Activated naive CD4-positive, alpha-beta T cell (primary cell): ENCODE measurements at places on chromosomes 1 and 21.

GRCh38 chr1:39117899-39118450, 86.5 kb upstream of the MACF1 start:
- no peak for DNase-seq

- DNase-seq = no peak
Observed at GRCh38 chr1:69711190-69711930, 143.6 kb downstream of the LRRC7 start.

- DNase-seq = no peak
Observed at GRCh38 chr1:239719642-239720258, 333.4 kb downstream of the CHRM3 start.

- no peak for DNase-seq
Observed at GRCh38 chr1:161981735-161982506, 41.7 kb downstream of the OLFML2B start.

- no peak for DNase-seq
Observed at GRCh38 chr1:203473281-203473680, 2.3 kb upstream of the PRELP start.

DNA sequence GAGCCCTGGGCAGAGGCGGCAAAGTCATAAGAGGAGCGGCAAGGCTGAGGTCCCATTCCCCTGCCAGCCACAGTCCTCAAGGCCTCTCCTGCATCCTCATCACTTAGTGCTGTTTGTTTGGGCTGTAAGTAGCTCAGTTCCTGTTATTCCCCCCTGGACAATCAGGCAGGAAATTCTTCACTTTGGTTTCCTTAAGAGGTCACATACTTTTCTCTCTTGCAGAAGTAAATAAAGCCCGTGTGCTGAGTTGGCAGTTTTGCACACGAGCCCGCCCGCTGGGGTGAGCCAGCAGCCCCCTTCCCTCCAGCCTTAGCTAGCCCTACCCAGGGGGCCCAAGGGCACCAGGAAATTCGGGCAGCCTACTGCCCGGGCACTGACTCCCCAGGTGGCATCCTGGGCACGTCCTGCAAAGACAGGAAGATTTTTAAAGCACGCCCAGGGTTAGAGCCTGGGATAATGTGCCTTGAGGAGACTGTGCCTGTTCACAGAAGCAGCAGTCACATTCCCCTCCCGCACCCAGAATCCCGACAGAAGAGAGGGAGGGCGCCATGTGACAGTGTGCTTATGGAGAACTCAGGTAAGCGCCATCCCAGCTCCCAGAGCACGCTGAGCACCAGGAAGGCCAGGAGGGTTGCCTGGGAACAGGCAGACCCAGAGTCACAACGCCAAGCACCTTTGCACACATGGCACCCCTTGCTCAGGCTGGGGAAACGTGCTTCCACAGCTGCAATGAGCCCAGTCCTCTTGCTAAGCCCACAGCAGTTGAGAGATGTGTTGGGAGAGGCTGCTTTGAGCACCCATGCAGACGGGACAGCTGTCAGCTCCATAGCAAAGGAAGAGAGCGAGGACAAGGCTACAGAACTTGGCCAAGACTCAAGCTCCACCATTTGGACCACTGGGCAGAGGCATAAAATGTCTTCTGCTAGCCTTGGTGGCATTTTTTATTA, 144.5 kb upstream of the TMEM51 start:
- DNase-seq = no peak

DNA sequence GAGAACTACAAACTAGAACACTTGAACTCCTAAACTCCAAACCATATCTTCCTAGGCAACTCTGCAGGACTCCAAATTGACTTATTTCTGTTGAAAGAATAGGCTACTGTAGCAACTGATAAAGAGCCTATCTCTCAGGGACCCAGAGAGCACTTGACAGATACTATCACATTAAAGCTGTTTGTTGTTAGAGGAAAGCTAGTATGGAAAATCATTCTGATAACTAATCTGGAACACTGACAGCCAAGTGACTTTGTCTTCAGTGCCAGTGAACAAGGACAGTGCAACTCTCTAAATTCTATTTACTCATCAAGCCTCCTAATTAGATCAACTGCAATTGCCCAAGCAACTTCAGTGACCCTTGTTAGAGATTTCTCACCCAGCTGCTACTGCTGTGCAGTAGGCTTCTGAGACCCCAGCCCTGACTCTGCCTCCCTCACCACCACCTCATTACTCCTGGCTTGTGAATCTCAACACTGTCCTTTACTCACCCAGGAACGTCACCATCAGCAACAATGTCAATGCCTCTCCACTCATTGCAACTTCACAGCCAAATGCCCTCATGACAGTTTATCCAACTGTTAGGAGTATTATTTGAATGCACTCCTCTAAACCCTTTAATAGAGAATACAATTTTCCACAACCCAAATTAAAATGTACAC, 7.4 kb upstream of the RGS13 start:
- DNase-seq = no peak

- no peak for DNase-seq
Observed at GRCh38 chr1:192565946-192566345, 9.6 kb upstream of the RGS1 start.

DNA sequence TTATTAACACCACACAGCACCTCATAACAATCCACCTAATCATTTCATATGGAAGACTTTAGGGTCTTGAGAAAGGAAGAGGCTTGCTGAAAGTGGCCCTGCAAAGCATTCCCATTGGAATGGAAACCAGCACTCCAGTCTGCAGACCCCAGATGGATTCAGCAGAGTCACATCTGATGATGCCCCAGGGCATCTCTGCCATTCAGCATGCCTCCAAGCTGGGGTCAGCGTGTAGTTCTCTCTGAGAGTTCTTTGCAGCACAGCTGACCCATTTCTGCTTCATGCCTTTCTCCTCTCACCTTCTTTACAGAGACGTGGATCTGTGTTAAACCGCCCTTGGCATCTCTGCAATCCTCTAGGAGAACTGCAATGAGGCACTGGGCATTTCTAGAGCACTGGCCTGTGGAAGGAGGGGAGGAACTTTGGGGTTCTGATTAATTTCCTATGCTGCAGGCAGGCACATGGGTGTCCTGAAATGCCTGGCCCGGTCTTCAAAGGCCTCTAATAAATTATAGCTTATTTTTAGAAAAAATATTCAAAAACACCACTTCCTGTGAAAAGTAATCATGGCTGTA, 2.6 kb upstream of the LUZP1 start:
- no peak for DNase-seq

- no peak for DNase-seq
Observed at GRCh38 chr1:204263254-204263910, 49.6 kb upstream of the GOLT1A start.

DNA sequence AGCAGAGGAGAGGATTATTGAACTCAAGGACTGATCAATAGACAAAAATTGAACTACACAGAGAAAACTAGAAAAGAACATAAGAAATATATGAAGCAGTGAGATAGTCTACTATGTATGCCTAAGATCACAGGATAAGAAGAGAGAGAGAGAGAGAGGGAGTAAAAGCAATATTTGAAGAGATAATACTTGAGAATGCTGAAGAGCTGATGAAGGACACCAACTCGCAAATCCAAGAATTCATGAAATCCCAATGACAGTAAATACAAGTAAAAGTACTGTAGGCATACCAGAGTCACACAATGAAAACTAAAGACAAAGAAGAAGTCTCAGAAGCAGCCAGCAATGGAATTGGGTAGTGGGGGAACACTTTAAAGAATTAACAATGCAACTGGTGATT, 260.1 kb upstream of the SPAG17 start:
- DNase-seq = no peak

DNA sequence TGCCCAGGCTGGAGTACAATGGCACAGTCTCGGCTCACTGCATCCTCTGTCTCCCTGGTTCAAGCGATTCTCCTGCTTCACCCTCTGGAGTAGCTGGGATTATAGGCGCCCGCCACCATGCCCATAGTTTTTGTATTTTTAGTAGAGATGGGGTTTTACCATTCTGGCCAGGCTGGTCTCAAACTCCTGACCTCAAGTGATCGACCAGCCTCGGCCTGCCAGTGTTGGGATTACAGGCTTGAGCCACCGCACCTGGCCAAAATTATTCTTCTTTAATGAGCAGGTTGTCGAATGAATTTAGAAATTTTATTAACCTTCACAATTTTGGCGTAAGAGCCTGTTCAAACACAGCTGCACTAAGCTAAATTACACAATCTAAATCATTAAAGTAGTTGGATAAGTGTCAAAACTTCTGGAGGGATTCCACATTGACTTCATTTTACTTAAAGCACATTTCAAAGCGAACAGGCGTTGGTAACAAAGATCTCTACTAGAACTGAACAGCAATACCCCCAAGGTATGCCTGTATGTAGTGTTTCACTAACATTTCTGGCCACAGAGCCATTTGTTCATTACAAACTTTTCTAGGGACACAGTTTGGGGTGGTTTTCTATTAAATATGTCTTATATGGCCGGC, 5.2 kb upstream of the CTH start:
- no peak for DNase-seq

GRCh38 chr21:42219606-42220137, 732 bp downstream of the ABCG1 start:
- DNase-seq = no peak

DNA sequence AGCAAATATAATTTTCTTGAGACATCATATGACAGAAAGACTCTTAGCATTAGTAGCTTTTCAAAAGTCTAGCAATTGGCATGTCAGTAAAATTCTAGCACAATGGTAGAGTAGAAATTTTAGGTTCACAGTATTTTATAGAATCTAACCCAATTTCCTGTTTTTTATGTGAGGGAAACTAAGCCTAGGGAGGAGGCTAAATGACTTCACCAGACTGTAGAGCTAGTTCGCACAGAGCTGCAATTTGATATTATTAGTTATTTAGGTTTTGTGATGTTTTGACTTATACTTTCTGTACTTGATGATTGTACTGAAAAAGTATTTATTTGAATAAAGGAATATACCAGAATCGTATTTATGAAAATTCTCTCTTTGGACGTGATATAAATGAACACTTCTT, 68.5 kb downstream of the CACHD1 start:
- DNase-seq = no peak

DNA sequence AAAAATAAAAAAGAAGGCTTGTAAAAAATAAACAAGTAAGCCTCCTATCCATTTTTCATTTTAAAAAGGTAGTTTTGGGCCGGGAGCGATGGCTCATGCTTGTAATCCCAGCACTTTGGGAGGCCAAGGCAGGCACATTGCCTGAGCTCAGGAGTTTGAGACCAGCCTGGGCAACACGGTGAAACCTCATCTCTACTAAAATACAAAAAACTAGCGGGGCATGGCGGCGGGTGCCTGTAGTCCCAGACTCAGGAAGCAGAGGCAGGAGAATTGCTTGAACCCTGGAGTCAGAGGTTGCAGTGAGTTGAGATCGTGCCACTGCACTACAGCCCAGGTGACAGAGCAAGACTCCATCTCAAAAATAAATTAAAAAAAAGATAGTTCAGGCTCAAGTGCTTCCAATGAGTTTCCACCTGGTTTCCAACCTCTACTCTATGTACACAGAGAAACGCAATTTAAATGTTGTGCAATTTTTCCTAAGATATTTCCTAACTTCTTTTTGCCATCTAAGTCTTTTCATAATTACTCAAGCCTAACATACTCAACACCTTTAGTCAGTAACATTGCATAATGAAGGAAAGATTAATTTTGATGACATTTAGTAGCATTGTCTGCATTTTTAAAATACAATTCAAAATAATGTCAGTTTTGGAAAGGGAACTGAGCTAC, 106.3 kb downstream of the KCNT2 start:
- no peak for DNase-seq

DNA sequence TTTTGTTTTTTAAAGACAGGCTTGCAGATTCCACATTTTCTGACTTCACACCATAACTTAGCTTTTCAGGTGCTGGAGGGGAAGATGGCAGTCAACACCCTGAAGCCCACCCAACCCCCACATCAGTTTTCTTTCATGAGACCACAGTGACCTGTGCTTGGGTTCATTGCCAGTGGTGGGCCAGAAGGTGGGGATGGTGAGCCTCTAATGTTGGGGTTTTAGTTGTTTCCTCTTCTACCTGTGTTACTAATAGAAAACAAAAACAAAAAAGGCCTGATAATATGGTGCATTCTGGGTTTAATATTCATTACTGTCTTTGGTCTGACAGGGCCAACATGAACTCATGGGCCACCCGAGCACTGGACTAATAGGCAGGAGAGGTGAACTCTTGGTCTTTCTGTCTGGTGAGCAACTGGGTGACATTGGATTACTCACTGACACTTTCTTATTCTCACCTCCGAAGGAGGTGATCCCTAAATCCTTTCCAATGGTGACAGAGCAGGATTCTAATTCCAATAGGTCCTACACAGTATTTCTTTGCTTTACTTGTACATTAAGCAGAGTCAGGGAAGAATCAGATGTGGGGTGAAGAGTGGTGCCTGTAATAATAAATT, 132.8 kb downstream of the CLIC6 start:
- no peak for DNase-seq

DNA sequence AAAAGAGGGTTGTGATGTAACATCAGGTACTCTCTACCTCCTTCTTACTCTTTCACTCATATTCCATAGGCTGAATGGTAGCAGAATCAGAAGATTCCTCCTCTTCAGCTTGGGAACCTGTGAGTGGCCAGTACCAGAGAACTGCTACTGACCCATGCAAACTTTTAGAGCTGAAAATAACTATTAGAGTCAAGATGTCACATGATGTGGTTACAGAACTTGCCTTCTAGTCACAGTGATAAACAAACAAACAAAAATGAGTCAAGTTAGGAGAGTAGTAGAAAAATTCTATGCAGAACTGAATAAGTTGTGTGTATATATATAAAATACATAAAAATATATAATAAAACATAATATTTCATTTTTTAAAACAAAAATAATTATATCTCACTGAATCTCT, 47.6 kb upstream of the RGS1 start:
- no peak for DNase-seq

DNA sequence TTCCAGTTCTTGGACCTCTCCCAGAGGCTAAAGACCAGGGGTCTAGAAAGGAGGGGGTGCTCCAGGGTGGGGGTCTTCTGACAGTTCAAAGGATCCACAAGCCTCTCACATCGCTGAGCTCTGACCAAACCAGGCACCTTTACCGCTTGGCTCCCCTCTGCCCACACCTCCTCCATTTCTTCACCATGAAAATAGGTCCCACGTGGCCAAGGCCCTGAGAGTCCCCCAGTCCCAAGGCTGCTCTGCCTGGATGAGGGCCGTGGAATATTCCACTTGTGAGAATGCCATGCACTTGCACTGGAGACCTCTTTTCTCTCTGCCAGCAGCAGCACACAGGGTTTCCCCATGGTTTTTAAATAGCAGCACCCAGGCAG, 87.4 kb downstream of the ITPKB start:
- DNase-seq = no peak

DNA sequence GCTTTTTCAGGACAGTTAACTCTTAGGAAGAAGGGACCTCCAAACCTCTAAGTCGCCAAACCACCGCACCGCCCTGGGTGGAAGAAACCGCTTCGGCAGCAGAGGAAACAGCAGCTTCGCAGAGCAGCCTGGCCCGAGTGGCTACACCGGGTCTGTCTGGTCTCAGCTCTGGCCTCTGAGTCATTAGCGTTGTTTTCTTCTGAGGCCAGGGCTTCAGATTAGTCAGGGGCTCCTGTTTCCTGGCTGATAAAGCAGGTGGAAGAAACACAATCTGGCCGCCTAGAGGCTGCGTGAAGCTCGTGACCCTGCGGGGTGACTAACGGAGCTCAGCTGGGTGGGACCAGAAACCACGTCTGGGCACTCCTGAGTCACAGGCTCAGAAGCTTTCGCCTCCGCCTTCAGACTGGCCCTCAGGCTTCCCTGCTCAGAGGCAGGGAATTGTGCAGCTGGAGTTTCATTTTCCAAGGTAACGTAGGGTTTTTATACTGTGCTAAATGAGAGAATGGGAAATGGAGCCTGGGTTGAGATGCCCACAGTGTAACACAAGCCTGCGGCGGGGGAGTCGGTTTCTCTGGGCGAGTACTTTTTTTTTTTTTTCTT, 44.9 kb downstream of the CHAF1B start:
- DNase-seq = peak; percentile 10

GRCh38 chr1:52122384-52122783, 19.5 kb upstream of the ZFYVE9 start:
- no peak for DNase-seq

GRCh38 chr1:231952154-231952553, 325.6 kb downstream of the DISC1 start:
- no peak for DNase-seq
